ENCODE measurements at places on chromosomes 4 and X.

DNA sequence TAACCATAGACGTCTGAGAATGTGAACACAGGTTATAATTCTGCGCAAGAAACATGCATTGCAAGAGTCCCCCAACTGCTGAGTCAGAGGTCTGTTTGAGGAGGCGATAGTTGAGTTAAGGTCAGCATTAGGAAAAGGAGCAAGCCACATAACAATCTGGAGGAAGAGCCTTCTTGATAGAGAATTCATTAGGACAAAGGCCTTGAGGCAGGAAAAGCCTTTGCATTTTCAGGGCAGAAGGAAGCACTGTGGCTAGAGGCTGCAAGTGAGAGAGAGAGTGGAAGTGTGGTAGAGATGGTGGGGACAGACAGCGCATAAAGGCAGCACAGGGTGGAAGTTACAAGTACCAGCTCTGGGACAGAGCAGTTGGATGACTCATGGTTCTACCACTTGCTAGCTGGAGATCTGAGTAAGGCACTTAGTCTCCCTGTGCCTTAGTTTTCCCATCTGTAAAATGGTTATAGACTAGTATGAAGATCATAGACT lies 125.8 kb upstream of the LNX1 start:
- no peak for DNase-seq

- DNase-seq = no peak
These were observed 23.0 kb upstream of the LIMCH1 start for GRCh38 chr4:41514766-41515481.

DNA sequence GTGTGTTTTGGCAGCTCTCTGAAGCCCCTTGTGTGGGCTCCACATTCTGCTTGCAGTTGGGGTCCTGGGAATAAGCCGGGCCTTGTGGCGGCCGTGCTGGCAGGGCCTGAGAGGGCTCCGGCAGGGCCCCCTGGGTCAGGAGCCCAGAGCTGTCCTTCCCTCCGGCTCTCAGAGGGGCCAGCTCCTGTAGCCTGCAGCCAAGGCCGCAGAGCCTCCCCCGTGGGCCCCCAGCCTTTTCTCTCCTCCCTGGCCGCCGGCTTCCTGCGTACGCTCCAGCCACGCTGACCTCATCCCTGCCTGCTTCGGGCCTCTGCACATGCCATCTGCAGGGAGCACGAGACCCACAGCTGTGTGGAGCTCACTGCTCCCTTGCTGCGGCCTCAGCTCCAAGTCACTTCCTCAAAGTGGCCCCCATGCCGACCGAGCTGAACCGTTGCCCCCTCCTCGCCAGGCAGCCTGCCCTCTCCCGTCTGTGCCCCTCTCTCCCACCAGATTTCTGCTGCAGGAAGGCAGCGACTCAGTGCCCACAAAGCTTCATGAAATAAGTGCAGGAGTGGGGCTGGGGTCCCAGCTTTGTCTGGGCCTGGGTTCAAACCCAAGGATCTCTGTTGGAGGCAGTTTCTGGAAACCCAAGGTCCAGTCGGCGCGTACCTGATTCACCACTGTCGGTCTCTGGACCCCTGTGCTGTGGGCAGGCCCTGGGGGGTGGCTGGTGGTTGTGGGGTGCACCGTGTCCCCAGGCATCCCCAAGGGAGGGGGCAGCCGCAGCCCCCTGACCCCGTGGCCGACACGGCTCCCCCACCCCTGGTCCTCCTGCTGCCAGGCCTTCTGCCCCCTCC lies 57.1 kb upstream of the NKX1-1 start:
- DNase-seq = no peak

DNA sequence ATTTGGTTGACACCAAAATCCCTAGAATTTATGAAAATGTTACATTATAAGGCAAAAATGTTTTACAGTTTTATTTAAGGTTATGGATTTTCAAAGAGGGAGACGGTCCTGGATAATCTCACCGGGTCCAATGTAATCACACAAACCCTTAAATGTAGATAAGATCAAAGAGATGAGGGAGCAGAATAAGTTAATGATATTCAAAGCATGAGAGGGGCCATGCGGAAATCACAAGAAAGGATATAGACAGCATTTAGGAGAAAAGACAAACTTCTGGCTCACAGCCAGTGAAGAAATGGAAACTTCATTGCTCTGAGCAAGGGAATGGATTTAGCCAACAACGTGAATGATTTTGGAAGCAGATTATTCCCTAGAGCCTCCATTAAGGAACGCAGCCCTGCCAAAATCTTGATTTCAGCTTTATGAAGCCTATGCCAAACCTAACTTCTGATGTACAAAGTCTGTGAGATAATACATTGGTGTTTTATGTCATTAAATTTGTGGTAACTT lies 684.4 kb upstream of the GNPDA2 start:
- DNase-seq = no peak

DNA sequence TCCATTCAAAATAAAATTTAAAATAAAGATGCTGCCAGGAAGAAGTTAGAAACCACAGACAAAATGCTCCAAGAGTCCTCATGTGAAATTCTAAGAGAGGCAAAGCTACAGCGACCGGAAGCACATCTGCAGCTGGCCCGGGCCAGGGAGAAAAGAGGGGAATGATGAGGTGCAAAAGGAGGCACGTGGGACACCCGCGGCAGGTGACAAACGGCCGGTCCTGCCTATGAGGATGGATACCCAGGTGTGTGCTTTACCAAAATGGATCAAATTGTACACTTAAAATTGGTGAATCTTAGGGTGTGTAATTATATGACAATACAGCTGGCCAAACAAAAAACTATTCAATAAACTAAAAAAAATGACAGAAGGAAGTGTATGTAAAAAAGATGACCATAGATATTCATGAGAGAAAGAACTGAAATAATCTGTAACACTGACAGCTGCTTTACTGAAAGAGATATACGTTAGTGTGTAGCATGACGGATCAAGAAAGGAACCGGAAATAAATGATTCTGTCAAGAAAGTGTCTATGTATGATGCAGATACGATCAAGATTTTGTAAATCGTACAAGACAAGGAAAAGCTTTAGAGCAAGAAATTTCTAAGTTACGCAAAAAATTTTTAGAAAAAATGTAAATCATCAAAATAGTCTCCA lies 29.5 kb downstream of the PPP2R3B start:
- DNase-seq = no peak

DNA sequence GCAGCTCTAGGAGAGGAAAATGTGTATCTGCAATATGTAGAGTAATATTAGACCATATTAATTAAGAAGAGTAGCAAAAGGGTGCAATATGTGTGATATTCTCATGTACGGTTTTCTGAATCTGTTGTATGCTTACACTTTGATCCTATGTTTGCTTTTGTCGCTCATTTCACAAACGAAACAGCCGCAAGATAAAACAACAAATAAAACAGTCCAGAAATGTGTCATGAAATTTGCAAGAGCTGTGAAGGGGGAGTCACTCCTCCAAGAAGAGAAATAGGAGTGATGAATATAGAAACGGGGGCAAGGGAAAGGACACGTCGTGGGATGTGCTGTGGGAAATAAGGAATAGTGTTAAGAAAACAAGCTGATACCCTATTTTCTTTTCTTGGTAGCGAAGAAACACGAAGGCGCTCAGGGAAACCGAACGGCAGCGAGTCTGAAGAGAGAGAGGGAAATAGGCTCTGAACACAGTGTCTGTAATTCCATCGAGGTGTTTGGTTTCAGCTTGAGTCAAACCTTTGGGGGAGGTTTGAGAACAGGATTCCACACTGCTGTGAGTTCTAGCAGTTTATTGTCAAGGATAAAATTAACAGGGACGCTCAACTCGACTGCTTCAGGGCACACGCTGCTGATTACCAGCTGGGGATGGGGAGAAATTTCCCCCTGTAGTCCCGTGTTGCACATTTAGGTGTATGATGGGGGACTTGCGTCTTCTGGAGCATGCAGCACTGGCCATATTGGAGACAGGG lies 595.6 kb upstream of the TENM3 start:
- no peak for DNase-seq

GRCh38 chr4:1488831-1489638 lies 82.8 kb upstream of the NKX1-1 start:
- DNase-seq = no peak

- DNase-seq = no peak
These were observed 34.1 kb downstream of the MOB1B start for GRCh38 chr4:70936200-70936787.

DNA sequence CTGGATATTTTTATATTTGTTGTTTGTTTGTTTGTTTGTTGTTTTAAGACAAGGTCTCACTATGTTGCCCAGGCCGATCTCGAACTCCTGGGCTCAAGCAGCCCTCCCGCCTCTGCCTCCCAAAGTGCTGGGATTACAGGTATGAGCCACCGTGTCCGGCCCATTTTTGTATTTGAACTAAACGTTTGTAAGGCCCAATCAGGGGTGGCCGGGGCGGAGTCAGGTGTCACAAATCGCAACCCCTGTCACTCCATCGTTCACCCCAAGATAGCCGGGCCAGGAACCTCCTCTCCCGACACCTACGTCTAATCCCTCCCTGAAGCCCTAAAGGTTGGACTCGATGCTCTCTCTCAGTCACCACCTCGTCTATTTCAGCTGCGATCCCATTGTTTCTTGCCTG lies 722 bp upstream of the EFHC2 start:
- peak; percentile 63 for DNase-seq

DNA sequence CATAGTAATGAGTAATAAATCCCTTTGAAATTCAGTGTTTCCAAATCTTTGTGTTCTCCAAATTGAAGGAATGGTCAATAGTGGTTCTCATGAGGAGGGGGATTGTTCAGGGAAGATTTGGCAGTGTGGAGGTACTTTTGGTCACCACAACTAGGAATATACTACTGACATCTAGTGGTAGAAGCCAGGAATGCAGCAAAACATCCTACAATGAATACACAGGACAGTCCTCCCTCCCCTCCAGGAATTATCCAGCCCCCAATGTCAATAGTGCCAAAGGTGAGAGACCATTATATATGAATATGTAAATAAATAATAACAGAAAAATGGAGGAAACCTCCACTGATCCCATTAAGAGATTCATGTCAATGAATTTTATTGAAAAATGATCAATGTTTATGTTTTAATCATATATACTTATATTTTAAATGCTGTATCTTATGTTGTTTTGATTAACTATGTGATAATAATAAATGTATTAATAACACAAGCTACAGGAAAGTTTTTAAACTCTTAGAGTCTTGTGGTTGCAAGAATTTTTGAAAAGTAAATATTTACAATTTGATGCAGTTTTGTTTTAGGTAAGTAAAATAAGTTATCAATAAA lies 14.4 kb upstream of the FAM9A start:
- peak; percentile 47 for DNase-seq

DNA sequence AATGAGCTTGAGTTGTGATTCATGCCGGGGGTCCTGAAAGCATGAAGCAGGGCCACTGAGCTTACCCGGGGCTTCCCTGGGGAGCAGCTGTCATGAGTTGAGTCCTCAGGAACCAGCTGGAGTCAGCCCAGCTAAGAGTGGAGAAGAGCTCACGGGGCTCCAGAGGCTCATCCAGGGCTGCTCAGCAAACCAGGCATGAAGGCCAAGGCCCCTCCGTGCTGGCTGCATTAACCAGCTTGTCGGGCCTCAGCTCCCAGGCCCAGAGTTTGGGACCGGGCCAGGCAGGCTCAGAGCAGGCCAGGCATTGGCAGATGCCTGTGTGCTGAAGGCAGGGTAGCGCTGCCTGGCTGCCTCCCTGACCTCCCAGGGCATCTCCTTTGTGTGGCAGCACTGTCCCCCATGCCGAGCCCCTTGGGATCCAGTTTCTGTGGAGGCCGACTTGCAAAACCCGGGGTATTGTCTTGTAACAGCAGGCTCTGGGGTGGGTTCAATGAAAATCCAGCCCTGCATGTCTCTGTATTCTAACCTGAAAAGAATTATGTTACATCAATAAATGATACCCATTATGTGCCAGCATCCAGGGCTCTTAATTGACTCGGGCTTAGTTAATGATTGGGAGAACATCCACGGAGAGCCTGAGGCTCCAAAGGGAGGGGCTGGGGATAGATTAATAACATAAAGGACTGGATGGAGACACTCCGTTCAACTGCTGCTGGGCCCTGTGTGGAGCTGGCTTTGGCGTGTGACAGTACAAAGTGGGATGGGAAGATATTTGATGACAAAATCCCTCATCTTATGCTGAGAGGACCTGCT lies 68.0 kb upstream of the MSX1 start:
- DNase-seq = no peak

DNA sequence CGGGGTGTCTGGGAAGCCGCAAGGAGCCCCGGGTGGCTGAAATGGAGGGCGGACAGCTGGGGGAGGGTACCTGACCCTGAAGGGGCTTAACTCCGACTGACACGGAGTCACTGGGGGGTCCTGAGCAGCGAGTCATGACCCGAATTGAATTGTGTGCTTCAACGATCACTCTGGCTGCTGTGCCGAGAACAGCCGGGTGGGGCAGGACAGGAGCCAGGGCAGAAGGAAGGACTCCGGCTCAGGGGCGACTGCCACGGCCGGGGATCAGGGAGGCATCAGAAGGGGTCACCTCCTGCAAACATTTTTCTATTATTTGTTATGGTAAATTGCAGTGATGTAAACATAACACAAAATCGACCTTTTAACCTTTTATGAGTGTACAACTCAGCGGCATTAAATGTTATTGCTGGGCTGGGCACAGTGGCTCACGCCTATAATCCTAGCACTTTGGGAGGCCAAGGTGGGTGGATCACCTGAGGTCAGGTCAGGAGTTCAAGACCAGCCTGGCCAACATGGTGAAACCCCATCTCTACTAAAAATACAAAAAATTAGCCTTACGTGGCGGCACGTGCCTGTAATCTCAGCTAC lies 21.6 kb downstream of the ZFYVE28 start:
- DNase-seq = no peak

DNA sequence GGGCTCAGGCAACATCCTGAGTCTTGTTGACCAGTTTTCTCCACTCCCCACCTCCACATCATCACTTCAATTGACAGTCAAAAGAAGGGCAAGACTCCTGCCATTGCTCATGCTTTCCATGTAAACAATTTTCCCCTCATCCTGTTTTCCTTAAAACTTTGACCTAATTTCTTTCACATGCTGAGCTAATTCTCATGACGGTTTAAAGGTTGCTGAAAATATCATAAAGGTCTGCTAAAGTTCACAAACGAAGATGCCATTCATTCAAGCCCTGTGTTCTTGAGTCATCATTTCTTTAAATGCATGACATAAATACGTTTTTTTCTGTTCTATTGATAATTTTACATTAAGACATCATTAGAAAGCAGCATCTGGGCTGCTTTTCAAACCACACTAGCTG lies 353.9 kb downstream of the NKX6-1 start:
- no peak for DNase-seq

GRCh38 chrX:40573763-40574162 lies 7.0 kb upstream of the ATP6AP2 start:
- peak; percentile 26 for DNase-seq

DNA sequence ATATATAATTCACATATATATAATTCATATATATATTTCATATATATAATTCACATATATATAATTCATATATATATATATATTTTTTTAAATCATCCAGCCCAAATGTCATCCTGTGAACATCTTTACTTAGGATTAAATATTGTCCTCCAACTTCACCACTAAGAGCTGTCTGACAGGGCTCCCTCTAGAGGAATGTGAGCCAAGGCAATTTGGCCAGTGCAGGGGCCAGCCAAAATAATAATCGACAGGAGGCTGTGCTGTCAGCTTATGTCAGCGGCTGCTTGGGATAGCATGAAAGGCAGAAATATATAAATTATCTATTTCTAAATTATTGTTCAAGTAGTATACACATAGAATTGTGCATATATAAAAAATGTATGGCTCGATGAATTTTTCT lies 29.5 kb downstream of the EGFL6 start:
- DNase-seq = no peak

GRCh38 chr4:38614231-38614630 lies 49.8 kb upstream of the KLF3 start:
- no peak for DNase-seq

- no peak for DNase-seq
These were observed 167.1 kb upstream of the AADAT start for GRCh38 chr4:170256807-170257206.

All from B cell (primary cell).